ENCODE measurements at places on chromosomes 2 and 18. TPM values are rescaled to one million over a fixed set of nuclear protein-coding genes. Genes with fewer than 3 reads are reported as not detected.

The CDK15 gene
- total RNA-seq = not detected

The REG3A gene
- total RNA-seq = not detected

The SLC11A1 gene
- 0.34 TPM for total RNA-seq

The CDH19 gene
- total RNA-seq = under 0.01 TPM

The MEIS1 gene
- total RNA-seq = 16.1 TPM

The ABCG5 gene
- not detected for total RNA-seq

The SP140 gene
- total RNA-seq = under 0.01 TPM

The PNPT1 gene
- total RNA-seq = 55.4 TPM

The ZNF396 gene
- total RNA-seq = 1.7 TPM

The IL36G gene
- total RNA-seq = 2.6 TPM

The EMX1 gene
- total RNA-seq = 0.07 TPM

The LINC00305 gene
- not detected for total RNA-seq

The FOXI3 gene
- not detected for total RNA-seq

The FBXO36 gene
- total RNA-seq = 5.1 TPM
